D341Med (cell line): ENCODE measurements at places on chromosomes 1 and 21.

DNA sequence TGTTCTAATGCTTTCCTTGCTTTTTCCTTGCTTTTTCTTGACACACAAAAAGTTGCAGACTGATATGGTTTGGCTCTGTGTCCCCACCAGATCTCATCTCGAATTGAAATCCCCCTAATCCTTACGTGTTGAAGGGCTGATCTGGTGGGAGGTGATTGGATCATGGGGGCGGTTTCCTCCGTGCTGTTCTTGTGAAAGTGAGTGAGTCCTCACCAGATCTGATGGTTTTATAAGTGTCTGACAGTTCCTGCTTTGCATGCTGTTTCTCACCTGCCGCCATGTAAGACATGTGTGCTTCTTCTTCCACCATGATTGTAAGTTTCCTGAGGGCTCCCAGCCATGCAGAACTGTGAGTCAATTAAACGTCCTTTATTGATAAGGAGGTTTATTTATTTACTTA is 11.3 kb downstream of the SPATA17 start:
- no peak for DNase-seq

GRCh38 chr1:43616383-43616782 is 33.6 kb upstream of the KDM4A start:
- no peak for DNase-seq

DNA sequence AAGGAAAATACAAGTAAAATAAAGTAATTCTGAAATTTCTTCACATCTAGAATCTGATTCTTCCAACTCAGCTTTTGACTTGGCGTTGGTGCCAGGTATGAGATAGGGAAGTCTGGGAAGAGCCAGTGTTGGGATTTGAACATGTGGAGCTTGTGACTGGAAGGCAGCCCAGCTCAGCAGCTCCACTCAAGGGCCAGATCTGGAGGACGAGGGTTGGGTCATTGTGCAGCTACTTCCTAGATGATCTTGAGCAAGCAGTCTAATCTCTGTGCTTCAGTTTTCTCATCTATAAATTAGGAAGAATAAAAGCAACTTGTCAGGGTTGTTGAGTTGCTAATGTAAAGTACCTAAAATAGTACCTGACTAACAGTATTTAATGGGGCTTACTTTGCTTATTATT is 5.0 kb downstream of the ADARB1 start:
- no peak for DNase-seq

DNA sequence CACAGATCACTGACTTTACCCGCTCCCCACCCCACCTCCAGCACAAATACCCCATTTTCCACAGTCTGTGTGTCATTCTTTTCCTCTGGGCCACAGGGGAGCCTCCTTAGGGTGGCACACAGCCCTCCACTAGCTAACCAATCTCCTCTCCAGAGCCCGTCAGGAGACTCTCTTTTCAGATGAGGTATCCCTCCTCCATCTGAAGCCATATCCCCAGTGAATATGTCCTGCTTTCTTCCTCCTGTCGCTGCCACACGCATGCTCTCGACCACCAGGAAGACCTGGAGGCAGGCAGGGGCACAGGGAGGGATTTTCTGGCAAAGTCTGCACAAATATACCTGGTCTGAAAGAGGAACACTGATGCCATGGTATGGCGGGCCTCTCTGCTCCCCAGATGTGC is 635 bp downstream of the ZNF648 start:
- DNase-seq, result no peak

- no peak for DNase-seq
Measured at GRCh38 chr1:221457685-221458446, 284.0 kb downstream of the DUSP10 start.

DNA sequence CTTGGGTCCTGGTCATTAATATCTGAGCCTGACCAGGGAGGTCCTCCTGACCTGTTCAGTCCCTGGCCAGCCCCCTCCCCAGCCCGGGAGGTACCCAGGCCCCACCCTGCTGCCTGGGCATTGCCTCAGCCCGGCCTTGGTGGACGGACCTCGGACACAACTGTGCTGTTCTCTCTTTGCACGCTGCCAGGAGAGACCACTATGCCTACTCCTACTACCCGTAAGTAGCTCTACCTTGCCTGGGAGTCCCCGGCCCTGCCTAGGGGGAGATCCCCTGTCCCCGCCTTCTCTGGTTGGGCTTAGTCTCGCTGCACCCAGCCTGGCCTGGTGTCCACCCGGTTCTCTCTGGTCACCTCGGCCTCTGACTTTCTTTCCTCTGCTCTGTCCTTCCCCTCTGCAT is 53.2 kb downstream of the PTPRU start:
- DNase-seq, result no peak

- DNase-seq, result no peak
Measured at GRCh38 chr1:158833264-158833663, 2.1 kb downstream of the MNDA start.
